ENCODE measurements at places on chromosomes 5 and 9. TPM values are rescaled to one million over a fixed set of nuclear protein-coding genes. Genes with fewer than 3 reads are reported as not detected.

PCDHGA9 gene
- total RNA-seq: 0.10 TPM

TTC23L gene
- 0.56 TPM for total RNA-seq

CDHR2 gene
- total RNA-seq: 0.81 TPM

SNX18 gene
- 8.4 TPM for total RNA-seq

NDUFA8 gene
- total RNA-seq: 32.3 TPM

PCDHB5 gene
- total RNA-seq: not detected

- DNase-seq: no peak
Observed at GRCh38 chr9:113522858-113523257, 59.3 kb downstream of the RGS3 start.

DNA sequence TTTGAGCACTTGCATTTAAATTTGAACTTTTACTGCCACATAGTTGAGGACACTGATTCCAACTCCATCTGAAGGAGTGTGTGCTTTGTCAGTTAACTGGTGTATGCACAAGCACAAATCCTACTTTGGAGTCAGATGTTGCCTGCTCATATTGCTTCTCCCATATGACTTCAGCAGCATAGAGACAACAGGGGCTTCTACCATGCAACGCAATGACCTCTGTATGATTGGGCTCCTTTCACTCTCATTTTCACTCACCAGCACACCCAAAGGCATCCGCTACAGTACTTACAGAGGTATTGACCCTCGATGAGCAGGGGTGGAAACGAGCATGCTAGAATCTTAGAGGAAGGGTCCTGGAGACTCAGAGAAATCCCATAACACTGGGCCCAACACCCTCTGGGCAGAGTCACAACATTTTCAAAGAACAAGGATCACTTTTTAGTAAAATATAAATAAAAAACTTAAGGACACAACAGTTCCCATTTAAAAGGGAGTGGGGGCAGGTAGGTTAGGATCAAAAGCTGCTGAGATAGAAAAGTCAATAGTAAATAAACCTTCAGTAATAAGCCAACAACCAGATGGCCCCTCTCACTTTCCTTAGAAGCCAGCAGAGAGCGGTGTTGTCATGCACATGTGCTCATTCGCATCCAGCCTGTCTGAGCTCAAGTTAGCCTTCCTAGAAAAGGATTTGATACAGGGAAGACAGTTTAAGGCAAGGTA, 203.8 kb downstream of the SNCAIP start:
- no peak for DNase-seq

- no peak for DNase-seq
Observed at GRCh38 chr5:81391-82021, 10.5 kb upstream of the PLEKHG4B start.

DNA sequence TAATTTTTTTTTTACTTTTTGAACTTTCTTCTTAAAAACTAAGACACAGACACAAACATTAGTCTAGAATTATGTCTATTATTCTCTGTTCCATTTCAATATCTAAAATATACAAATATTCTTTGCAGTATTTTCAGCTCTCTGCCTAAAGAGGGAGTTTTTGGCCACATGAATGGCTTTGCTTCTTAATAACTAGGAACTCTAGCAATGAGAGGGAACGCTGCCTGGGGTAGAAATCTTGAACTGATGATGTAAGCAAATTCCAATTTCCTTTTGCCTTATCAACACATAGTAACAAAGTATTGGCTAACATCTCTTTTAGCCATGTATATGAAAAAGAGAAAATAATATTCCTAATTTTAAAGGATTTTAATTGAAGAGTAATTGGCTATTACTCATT, 51.9 kb downstream of the SLC25A46 start:
- DNase-seq: no peak

GRCh38 chr5:96807075-96807654, 580 bp downstream of the ERAP1 start:
- peak; percentile 60 for DNase-seq

DNA sequence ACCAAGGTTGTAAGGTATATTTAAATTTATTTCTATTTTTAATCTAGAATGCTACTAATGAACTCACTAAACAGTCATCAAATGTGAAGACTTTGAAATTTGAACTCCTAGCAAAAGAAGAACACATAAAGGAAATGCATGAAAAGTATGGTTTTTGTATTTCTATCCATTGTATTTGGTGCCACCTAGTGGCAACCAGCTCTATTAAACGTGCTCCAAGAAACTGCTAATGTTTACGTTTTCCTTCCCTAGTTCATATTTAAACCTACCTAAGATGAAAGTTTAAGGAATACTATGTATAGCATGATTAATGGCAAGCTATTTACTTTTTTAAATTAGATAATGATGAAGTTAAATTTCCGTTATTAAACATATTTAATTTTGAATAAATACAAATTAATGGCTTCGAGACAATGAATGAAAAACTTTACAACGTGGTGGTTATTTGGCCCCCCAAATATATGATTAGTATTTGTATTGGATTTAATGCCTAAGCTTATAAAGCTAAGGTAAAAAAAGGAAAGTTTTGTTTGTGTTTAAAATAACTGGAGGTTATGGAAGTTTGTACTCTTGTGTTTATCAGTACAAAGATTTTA, 115.9 kb upstream of the SH3GL2 start:
- peak; percentile 1 for DNase-seq

- DNase-seq: no peak
Observed at GRCh38 chr5:95734906-95735305, 3.8 kb downstream of the RHOBTB3 start.

- no peak for DNase-seq
Observed at GRCh38 chr5:80860924-80861613, 99.1 kb upstream of the RASGRF2 start.

DNA sequence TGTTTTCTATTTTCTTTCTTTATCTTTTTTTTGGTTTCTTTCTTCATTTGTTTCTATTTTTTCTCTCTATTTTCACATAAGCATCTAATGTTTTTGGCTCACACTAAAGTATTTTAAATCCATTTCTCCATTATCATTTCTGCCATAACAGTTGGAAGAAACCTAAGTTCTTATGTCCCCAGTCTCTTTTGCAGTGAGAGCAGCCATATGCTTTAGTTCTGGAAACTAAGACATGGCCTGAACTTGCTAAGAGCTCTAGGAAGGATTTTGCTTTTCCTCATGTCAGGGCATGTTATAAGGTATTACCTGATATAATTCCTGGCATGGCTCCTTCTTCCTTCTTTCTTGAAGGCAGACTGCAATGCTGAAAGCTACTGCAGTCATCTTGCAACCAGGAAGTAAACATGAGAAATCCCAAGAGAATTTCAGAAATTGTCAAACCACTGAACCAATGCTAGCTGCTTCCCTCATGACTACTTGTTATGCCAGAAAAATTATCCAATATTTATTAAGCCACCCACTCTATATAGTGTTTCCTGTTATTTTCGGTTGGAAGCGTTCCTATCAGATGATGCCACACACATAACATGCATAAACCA, 171.1 kb downstream of the TAF11L14 start:
- no peak for DNase-seq

- no peak for DNase-seq
Observed at GRCh38 chr9:20023961-20024571, 235.2 kb upstream of the SLC24A2 start.

GRCh38 chr9:89996773-89997172, 392.0 kb downstream of the GADD45G start:
- no peak for DNase-seq

- no peak for DNase-seq
Observed at GRCh38 chr5:112254303-112254702, 164.8 kb downstream of the EPB41L4A start.

DNA sequence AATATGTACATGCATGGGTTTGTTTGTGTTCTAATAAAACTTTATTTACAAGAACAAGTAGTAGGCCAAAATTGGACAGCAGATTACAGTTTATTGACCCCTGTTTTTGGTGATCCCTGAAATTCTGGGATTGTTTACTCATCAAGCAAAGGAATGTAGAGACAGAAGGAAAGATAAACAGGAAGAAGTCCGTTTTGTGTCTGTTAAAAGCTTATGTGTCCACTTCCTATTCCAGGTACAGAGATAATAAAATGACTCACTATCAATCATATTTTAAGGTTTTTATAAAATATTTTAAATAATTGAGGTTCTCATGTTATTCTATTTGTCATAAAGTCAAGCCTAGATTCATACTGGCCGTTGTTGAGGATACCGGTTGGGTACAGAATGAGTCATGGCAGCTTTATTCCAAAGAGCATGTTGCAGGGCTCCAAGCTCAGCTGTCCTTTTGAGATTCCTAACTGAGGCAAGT, 214.9 kb upstream of the DAB2 start:
- DNase-seq: no peak

DNA sequence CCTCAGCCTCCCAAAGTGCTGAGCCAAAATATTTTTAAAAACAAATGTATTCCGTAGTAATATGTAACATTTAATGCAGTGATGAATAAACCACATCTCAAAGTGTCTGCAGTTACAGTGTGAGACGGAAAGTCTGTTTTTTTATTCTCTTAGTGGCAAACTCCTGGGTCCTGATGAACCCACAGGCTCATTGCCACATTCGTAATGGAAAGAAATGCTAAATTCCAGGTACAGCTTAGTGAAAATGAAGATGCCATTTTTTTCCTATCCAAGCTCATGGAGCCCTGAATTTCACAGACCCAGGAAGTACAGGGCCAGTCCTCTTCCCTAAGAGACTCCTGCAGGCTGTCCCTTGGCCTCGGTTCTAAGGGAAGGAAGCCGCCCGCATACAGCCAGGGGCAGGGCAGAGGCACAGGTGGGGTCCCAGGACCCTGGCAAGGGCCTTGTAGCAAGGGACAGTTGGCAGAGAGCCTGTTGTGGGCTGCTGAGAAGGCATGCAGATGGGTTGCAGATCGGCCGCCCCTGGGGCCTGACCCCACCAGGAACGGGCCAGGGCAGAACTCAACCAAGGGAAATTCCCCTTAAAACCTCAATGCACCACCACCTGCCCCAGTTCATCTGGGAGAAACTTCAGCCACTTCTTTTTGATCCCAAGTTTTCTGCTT, 36.2 kb downstream of the IPPK start:
- no peak for DNase-seq

Data from activated T-cell treated with anti-CD3 and anti-CD28 coated beads, Interleukin-2, amount 50 U/mL, for 72 hours (primary cell).